ENCODE measurements at places on chromosomes 5 and 9. TPM values are rescaled to one million over a fixed set of nuclear protein-coding genes. Genes with fewer than 3 reads are reported as not detected.

Gene PRSS3
- total RNA-seq: 123 TPM

Gene PPP3R2
- not detected for total RNA-seq

Gene FOXD1
- 0.31 TPM for total RNA-seq

Gene IL3
- total RNA-seq: not detected

Gene MLANA
- total RNA-seq: not detected

Gene GPR150
- total RNA-seq: not detected

Gene CATSPER3
- not detected for total RNA-seq

Gene IGFBPL1
- not detected for total RNA-seq

Gene RRAGA
- 23.1 TPM for total RNA-seq

Gene IFNE
- 0.52 TPM for total RNA-seq

Gene DCTN3
- total RNA-seq: 72.7 TPM

Gene PRRX2
- total RNA-seq: not detected

Gene SLC22A4
- 0.26 TPM for total RNA-seq

Gene ACOT12
- total RNA-seq: not detected

Gene SLC36A3
- total RNA-seq: not detected

Gene KCNMB1
- total RNA-seq: not detected

Gene MEIKIN
- not detected for total RNA-seq

Gene FREM1
- under 0.01 TPM for total RNA-seq

Gene ALDH1B1
- 21.6 TPM for total RNA-seq

Gene OTP
- not detected for total RNA-seq

Gene HSPB3
- total RNA-seq: not detected

Gene DMRT2
- not detected for total RNA-seq

All from HT-29 (cell line).